Aortic smooth muscle cell (primary cell): ENCODE measurements at places on chromosomes 5 and 9. TPM values are rescaled to one million over a fixed set of nuclear protein-coding genes. Genes with fewer than 3 reads are reported as not detected.

Gene SPINK6
- not detected in 2 replicates for total RNA-seq

Gene ENG
- 31.2 and 69.0 TPM in 2 replicates for total RNA-seq

Gene ANKRD33B
- total RNA-seq, result 10.4 and 10.6 TPM in 2 replicates

Gene TSSK1B
- under 0.01 and 0.13 TPM in 2 replicates for total RNA-seq

Gene PDCD1LG2
- total RNA-seq, result 13.0 and 17.8 TPM in 2 replicates

Gene GRXCR2
- not detected in 2 replicates for total RNA-seq

Gene GPR21
- total RNA-seq, result 0.87 and 1.1 TPM in 2 replicates
